Aorta (tissue), 5 donors: ENCODE measurements at places on chromosomes 2 and 18.
A peak's percentile ranks its signal among the peaks of the same experiment; 100 is the strongest.

DNA sequence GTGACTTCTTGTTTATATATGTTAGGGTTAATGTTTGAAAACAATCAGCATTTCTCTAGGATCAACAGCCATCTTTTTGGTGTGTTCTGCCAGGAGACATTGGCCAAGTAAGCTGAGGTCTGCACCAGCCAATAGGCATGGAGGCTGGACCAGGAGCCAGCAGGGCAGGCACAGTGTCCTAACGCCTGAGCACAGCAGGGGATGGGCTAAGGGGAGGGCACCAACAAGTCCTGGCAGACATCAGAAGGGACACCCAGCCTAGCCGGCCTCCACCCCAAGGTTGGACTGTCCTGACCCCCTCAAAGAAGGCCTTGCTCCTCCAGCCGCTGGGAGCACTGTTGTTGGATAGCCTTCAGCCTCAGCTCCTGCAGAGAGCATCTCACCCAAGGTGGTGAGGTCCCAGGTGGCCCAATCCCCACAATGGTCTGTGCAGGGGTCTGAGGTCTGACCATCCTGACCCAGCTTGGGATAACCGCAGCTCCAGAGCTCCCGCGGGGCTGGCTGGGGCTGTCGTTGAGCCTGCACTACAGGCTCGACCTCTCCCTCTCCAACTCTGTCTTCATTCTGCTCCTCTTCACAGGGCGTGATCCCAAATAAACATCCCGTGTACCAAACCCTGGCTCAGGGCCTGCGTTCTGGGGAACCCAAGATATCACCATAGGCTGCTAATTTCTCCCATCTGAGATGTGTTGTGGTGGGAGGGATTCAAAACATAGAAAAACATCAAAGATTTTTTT lies 8.1 kb downstream of the TEX44 start:
- DNase-seq = no peak

DNA sequence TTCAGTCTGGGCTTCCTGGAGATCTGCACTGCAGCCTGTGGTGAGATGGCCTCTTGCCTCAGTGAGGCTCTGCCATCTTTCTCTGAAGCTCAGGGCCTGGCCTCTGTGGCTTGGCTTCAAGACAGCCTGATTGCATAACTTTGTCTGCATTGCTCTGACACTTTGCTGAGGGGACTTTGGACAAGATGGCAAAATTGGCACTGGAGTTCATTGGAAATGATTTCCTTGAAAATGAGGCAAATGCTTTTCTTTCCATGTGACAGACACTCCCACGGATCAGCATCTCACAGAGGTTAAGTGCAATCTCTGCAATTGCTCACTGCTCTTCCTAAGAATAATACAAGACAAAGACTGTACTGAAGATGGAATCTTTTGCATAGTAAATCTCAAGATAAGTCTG lies 166.8 kb downstream of the KCNS3 start:
- no peak for DNase-seq

- no peak for DNase-seq
Measured at GRCh38 chr2:192498747-192499146, 304.0 kb upstream of the TMEFF2 start.

GRCh38 chr2:62450716-62451191 lies 55.2 kb downstream of the TMEM17 start:
- DNase-seq = no peak

- DNase-seq = no peak
Measured at GRCh38 chr2:234426616-234427015, 70.3 kb downstream of the ARL4C start.

GRCh38 chr2:210003359-210003758 lies 921 bp downstream of the RPE start:
- DNase-seq = no peak

DNA sequence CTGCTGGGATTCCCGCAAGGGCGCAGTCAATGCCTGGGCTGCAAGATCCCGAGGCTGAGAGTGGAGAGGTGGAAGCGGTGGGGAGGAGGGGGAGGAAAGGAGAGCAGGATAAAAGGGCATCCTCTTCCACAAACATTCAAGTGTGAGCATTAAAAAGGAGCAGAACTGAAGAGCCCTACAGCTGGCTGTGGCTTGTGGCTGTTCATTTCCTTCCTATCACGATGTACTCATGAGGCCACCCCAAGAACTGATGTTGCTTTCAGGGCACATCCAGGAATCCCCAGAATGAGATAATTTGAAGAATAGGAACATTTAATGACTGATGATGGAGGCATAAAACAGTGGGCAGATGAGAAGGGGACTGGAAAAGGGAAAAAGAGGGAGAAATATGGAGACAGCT lies 230.8 kb upstream of the SMIM21 start:
- DNase-seq = no peak

DNA sequence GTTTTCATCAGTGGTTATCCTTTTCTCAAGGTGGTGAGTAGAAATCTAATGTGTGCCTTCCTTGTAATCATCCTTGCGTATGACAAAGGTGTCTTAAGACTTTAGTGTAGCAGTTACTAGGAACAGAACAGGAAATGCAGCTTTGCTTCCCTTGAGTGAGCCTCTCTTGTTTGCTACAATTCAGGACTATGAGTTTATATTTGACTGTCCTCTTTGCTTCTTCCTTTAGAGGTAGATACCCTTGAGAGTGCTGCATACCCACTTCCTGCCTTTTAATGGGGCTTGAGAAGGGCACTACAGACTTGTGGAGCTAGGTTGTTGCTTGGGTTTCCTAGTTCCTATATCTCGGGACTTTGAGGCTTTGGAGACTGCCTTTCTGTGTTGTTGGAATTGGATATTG lies 3.8 kb downstream of the KCNJ13 start:
- no peak for DNase-seq

DNA sequence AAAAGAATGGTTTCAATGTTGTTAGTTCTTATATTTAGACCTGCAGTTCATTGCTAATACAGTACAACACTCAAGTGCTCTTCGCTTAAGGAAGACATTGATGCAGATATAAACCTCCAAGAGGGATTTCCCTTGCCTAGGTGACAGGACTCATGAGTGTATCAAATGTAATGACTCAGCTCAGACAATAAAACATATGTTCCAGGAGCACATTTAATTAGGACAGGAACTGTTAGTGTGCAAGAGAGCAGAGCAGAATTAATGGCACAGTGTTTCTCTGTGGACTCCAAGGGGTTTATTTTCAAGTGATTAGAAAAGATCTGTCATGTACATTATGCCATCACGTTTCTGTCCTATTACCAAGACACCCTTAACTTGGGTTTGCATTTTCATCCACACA lies 375.0 kb downstream of the LRRTM4 start:
- no peak for DNase-seq

DNA sequence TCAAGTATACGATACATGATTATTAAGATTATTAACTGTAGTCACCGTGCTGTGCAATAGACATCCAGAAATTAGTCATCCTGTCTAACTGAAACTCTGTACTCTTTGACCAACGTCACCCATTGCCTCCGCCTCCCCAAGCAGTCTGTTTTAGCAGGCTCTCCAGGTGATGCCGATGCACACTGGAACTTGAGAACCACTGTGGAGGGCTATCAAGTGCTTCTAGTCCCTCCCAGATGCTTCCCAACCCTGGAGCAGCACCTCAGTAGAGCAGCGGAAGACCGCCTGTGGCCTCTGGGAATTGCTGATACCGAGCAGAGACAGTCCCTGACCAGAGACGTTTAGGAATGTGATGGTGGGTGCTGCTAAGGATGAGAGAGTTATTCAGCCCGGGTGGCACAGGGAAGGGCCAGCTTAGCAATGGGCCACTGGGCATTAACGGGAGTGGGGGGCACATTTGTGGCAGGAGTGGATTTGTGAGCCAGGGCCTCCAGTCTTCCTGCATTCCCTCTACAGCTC lies 50.7 kb downstream of the LIPG start:
- no peak for DNase-seq

- no peak for DNase-seq
Measured at GRCh38 chr18:32763293-32763692, 9.5 kb downstream of the KLHL14 start.

GRCh38 chr18:68642003-68642402 lies 72.9 kb downstream of the TMX3 start:
- no peak for DNase-seq

DNA sequence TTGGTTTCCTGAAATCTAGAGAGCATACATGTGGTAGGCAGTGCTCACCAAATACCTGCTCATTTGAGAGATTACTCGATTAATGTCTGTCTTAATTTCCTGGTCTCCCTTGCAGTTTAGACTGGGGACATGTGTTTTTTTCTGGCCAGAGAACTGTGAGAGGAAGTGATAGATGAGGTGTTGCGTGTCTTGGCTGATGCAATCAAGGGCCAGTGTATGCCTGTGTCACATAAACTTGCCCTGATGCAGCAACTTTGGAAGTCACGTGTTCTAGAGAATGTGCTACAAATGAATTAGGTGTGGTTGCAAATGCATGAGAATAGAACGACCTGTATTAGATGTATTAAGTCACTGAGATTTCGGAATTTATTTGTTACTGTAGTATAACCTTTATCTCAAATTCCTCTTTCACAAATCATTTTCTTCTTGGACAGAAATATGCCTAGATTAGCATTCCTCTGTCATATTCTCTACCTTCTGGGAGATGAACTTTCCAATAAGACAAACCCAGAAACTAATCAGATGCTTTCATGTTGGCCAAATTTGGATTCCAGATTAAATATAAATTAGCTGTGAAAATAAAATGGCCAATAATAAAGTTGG lies 9.9 kb upstream of the IL1A start:
- DNase-seq = peak; percentile 69

GRCh38 chr2:197717863-197718262 lies 12.7 kb downstream of the MARS2 start:
- no peak for DNase-seq

GRCh38 chr2:62692225-62692624 lies 13.3 kb upstream of the EHBP1 start:
- no peak for DNase-seq

GRCh38 chr2:131036269-131036668 lies 57.0 kb downstream of the FAM168B start:
- no peak for DNase-seq

DNA sequence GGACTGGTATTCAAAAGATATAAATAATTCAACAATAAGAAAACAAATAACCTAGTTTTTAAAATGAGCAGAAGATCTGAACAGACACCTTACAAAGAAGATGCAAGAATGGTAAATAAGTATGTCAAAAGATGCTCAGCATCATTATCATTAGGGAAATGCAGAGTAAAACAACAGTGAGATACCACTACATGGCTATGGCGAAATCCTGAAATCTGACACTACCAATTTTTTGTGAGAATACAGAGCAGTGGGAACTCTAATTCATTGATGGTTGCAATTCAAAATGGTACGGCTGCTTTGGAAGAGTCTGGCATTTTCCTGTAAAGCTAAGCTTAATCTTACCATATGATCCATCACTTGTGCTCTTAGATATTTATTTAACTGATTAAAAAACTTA lies 151.8 kb downstream of the UBR3 start:
- no peak for DNase-seq

GRCh38 chr18:44969214-44969795 lies 288.6 kb downstream of the SETBP1 start:
- no peak for DNase-seq

GRCh38 chr2:33210626-33211025 lies 263.9 kb downstream of the LTBP1 start:
- DNase-seq = peak; percentile 84

DNA sequence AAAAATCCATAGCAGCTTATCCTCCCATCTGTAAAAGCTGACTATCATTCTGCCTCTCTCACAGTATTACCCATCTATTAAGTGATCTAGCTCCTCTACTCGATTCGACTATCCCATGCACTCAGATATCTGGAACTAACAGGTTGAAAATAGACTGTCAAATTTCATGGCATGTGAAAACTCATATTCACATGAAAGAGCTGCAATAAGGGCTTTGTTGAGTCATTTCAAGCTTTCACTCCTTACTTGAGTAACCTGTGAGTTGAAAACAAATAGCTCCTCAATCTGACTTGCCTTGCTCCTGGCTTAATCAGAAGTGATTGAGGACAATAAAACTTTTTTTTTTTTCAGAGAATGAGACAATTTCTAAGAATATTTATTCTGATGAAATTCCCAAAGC lies 192.4 kb upstream of the ERBB4 start:
- no peak for DNase-seq

DNA sequence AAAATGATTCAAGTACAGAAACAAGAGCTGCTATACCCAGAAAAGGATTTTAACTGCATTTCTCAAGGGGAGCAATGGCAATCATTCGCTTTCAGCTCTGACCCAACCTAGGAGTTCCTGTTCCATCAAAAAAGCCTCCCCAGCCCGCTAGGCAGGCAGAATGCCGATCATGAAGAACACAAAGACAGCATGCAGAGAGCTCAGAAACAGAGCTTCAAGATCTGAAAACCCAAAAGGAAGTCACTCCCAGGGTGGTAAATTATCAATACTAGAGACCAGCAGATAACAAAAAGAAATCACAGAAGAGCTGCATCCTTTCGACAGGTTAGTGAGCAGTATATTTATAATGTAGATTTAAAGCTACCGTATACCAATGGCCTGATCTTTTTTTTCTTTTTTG lies 84.8 kb upstream of the CRIM1 start:
- DNase-seq = no peak

DNA sequence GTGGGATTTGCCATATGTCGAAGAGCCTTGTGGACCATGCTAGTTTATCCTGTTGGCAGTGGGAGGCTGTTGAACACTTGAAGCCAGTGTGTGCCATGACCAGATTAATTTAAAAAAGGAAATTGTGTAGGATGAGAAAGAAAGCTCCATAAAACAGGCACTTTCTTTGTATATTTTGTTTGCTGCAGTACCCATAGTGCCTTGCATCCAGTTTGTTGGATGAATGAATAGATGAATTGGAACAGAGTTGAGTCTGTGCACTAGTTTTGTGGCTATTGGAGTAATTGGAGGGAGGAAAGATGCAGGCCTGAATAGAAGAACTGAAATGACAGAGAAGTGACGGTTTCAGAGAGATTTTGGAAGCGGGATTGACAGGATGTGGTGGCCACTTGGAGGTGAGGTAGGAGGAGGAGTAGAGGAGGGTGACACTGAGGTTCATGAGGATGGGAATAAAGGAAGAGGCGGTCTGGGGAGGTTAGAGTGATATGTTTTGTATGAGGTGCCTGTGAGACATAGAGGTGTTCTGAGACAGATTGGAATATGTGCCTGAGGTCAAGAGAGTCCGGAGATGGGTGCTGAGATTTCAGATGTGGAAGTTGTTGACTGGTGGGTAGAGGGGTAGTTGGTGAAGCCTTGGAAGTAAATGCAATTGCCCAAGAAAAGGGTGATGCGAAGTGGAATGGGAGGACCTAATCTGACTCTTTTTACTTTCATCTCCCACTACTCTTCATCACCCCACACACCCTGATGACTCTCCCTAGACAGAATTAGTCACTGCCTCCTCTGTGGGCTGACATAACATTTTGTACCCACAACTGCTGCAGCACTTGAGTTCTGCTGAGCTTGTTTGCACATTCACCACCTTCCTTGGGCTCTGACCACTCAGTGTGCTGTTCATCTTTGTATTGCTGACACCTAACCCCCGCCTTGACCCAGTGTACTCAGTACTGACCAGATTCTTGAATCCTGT lies 5.1 kb downstream of the DGUOK start:
- DNase-seq = no peak

- peak; percentile 65 for DNase-seq
Measured at GRCh38 chr18:37778417-37779165, 213.0 kb upstream of the CELF4 start.

GRCh38 chr2:101909760-101910159 lies 82.0 kb upstream of the IL1R2 start:
- no peak for DNase-seq

- no peak for DNase-seq
Measured at GRCh38 chr2:27711804-27712203, 48.1 kb downstream of the SLC4A1AP start.

- DNase-seq = no peak
Measured at GRCh38 chr2:24993406-24994145, 21.8 kb upstream of the DNAJC27 start.
